Stimulated activated CD8-positive, alpha-beta memory T cell treated with anti-CD3 and anti-CD28 coated beads, Interleukin-12 subunit alpha, Interleukin-12 subunit beta, amount 100 ng/mL, for 1 hour (primary cell): ENCODE measurements at places on chromosomes 3 and 15.

GRCh38 chr3:9730657-9731205 lies 804 bp upstream of the BRPF1 start:
- DNase-seq = no peak

DNA sequence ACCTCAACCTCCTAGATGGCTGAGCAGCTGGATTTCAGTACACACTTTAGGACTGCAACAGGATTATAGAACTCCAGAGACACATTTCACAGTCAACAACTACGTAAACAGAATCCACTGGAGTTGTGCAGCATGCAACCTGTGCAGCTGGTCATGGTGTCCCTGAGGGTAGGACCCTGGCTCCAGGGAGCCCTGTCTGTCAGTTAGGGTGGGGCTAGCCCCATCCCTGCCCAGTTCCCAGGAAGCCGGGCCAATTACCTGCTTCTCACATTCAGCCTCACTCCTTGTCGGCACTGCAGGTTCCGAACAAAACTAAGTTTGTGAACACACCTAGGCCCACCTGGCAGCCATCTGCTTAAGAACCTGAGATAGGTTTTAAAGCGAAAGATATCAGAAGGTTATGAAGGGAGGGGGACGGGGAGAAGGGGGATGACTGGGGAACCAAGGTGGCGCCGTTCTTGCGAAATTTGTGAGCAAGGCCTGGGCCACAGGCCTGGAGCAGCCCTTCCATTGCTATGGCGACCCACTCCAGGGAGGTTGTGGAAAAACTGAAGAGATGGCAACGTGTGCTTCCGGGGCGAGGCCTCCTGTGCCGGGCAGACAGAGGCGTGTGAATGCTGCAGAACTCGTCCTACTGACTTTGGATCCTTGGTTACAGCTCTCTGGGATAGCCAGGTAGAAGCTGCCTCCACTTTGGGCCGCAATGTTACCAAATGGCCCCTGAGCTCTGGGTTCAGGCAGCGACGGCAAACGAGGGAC lies 25.3 kb downstream of the ACSBG1 start:
- DNase-seq = no peak

- peak; percentile 32 for DNase-seq
These were observed 68.4 kb upstream of the TNFAIP8L3 start for GRCh38 chr15:51162865-51163762.

DNA sequence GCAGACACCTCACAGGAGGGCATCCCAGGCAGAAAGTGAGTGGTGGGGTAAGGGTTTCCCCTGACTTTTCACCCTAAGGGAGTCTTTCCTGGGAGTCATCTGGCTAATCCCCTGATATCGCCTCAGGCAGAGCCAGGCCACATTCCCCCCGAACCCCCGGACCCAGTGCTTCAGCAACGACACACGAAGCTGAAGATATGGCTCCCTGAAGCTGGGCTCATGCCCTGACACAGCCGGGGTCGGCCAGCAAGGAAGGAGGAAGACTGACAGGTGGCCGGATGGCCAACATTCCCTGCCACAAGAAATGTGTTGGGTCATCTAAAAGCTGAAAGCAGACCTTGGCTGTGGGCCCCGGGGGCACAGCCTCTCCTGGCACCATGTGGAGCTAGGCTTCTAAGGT lies 14.4 kb downstream of the CHST13 start:
- no peak for DNase-seq

- DNase-seq = no peak
These were observed 248.3 kb downstream of the CGGBP1 start for GRCh38 chr3:87810452-87811016.

GRCh38 chr3:120471643-120472042 lies 20.9 kb upstream of the FSTL1 start:
- no peak for DNase-seq

GRCh38 chr3:85726241-85726640 lies 767.5 kb downstream of the CADM2 start:
- DNase-seq = no peak

- DNase-seq = peak; percentile 37
These were observed 7.5 kb upstream of the CMTM6 start for GRCh38 chr3:32510075-32510724.

DNA sequence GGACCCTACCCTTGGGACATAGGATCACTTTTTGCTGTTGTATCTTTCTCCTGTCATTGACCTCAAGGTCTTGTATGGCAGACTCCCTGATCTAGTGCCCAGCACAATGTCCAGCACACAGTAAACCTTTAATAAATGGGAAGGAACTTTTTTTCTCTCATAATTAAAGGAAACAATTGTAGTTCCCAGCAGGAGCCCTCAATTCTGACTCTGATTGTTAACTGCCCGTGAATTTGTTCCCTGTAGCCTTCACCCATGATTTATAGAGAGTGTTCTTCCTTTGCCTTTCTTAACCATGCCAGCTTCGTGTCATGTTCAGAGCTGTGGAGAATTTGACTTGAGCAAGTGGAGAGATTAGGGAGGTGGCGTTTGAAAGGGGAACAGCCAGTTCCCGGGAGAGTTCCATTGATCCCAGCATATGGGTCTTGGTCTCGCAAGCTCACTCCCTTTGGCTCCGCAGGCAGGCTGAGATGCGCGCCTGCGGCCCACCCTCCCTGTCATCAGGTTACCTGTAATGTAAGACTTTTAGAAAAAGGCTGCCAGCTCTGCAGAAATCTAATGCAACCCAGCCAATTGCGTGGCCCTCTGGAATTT lies 182.6 kb downstream of the TP63 start:
- no peak for DNase-seq

- DNase-seq = no peak
These were observed 110.0 kb downstream of the ATG7 start for GRCh38 chr3:11382146-11382745.

DNA sequence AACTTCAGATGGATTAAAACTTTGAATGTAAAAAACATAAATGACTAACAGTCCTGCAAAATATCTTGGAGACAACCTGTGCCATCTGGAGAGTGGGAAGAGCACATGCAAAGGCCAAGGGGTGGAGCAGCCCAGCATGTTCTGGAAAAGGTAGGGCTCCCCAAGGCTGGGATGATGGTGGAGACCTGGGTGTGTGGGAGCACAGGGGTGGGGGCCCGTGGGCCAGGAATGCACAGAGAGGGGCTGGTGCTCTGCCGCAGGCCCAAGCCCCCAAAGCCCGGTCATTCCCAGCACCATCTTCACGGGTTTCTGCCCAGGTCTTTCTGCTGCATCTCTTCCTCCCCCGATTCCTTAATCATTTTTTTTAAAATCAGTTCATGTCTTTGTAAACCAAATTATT lies 9.7 kb upstream of the GATA2 start:
- no peak for DNase-seq

GRCh38 chr15:98597666-98598065 lies 50.7 kb upstream of the IGF1R start:
- no peak for DNase-seq

- no peak for DNase-seq
These were observed 11.1 kb downstream of the SETD5 start for GRCh38 chr3:9408546-9408945.

GRCh38 chr15:76151599-76151974 lies 91.8 kb downstream of the TMEM266 start:
- DNase-seq = no peak

- no peak for DNase-seq
These were observed 108.1 kb downstream of the USP13 start for GRCh38 chr3:179760944-179761343.

GRCh38 chr15:72220687-72221086 lies 10.3 kb downstream of the PKM start:
- DNase-seq = no peak

DNA sequence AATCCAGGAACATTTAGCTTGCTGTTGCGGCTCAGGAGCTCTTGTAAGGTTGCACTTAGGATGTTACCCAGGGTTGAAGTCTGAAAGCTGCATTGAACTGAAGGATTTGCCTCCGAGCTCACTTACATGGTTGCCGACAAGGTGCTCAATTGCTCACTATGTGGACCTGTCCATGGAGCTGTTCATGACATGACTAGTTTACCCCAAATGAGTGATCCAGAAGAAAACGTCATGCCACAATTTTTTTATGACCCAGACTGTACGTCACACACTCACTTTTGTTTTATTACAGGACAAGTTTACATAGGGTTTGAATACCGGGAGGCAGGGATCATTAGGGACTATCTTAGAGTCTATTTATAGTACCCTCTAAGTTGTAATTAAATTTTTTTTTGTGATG lies 21.0 kb upstream of the CLDN11 start:
- DNase-seq = no peak

- DNase-seq = no peak
These were observed 53.7 kb upstream of the HEG1 start for GRCh38 chr3:125109536-125109925.

DNA sequence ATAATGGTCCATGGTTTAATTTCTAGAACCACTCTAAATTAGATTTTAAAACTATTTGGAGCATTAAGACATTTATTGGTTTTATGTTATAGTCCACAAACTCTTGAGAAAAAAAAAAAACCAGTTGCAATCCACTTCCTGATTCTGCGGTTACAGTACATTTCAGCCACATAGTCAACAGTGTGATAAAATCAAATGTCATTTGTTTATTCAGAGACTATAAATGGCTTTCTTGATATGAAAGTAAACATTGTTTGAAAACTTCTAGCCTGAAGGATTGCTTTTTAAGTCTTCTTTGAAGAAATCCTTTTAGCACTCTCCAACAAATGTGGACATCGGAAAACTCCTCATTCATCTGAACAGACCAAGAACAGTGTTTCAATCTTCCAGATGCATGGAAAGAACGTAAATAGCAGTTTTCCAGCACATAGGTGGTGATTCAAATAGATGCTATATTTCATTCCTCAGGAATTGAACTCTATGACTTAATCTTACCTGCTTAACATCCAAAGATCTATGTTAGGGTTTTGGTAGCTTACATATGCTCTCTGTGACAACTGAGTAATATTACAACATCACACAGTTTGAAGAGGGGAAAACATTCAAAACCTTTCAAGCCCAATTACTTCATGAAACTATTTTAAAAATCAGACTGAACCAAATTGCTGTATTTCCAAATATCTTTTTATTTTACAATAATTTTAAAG lies 87.8 kb upstream of the UBE2E2 start:
- no peak for DNase-seq

- no peak for DNase-seq
These were observed 498.7 kb downstream of the CNTN6 start for GRCh38 chr3:1591327-1592028.

DNA sequence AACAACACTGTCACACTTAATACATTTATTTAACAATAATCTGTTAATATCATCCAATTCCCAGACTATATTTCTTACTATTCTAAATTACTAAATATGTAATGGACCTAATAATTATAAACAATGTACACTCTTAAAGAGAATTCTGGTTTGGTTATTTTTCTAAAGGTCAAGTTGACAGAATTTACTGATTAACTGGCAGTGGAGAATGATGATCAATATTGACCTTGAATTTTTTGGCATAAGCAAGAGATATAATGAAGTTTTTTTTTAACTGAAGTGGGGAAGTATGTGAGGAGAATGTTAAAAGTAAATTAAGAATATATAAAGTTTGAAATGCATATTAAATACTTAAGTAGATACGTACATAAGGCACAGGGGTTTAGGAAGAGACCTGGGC lies 33.8 kb downstream of the BCHE start:
- no peak for DNase-seq

GRCh38 chr3:171804618-171805389 lies 5.5 kb downstream of the PLD1 start:
- no peak for DNase-seq

GRCh38 chr3:29977360-29977759 lies 629.0 kb upstream of the TGFBR2 start:
- no peak for DNase-seq

- DNase-seq = no peak
These were observed 24.1 kb upstream of the MECOM start for GRCh38 chr3:169687603-169688002.

GRCh38 chr15:25582886-25583285 lies 144.1 kb upstream of the UBE3A start:
- no peak for DNase-seq

DNA sequence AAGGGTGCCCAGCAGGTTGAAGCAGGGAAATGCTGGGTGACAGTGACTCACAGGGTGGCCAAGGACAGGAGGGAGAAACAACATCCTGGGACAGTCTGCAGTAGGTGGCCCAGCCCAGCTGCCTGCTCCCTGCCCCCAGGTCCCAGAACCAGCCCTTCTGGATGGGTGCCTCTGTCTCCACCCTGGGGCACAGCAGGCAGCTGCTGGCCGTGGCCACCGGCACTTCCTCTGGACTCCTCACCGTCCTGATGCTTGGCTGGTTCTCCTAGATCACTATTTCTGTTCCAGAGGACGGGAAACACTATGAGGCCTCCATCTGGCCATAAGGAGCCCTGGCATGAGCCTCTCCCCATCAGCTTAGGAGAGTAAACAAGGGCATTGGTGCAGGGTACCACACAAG lies 258.9 kb downstream of the XXYLT1 start:
- DNase-seq = no peak

DNA sequence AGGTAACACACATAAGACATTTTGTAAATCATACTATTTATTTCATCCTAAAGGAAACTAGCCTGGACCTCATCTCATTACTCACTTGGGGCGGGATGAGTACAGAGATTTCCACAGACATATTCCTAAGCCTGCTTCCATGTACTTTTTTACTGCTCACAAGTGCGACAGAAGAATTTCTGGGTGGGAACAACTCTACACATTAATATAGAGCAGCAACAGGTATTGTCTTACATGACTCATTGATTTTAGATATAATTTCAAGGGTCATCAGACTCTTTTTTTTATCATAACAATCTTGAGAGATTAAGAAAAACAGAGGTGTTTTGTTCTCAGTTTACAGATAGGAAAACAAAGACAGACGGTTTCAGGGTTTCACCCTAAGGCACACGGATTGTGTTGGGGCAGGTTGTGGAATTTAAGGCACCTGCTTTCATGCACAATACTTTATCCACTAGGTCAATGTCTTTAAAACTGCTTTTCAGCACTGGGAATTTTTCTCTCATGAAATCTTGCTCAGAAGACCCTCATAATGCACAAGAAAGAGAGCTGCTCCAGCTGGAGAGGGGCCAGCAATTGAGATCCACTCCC lies 186.7 kb upstream of the CDIN1 start:
- no peak for DNase-seq

DNA sequence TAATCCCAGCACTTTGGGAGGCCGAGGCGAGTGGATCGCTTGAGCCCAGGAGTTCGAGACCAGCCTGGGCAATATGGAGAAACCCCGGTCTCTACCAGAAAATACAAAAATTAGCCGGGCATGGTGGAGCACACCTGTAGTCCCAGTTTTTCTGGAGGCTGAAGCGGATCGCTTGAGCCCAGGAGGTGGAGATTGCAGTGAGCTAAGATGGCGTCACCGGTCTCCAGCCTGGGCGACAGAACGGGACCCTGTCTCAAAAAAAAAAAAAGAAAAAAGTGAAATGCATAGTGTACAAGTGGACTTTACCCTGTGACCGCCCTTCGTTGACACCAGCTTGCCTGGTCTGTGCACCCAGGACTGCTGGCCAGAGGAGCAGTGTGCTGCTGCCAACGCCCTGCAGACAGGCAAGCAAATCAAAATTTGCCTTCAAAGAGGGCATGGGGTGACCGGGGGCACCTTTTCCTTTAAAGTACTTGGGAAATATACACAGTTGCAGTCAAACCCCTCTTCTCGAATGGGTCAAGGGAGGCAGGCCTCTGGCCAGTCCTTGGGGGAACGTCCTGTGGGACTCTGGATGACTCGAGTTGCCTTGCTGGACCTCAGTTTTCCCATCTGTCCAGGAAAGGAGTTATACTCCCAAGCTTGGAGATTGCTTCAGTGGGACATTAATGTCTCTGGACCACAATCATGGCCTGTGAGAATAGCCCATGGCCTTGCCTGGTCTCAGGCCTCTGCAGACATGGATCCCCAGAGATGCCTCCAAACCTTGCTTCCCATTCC lies 1.0 kb downstream of the XYLB start:
- no peak for DNase-seq
